Esophagus mucosa (tissue), 1 donor: ENCODE measurements at places on chromosomes 5 and 9.

- no peak for ATAC-seq
Observed at GRCh38 chr9:115292584-115293279, 174.8 kb upstream of the TNC start.

DNA sequence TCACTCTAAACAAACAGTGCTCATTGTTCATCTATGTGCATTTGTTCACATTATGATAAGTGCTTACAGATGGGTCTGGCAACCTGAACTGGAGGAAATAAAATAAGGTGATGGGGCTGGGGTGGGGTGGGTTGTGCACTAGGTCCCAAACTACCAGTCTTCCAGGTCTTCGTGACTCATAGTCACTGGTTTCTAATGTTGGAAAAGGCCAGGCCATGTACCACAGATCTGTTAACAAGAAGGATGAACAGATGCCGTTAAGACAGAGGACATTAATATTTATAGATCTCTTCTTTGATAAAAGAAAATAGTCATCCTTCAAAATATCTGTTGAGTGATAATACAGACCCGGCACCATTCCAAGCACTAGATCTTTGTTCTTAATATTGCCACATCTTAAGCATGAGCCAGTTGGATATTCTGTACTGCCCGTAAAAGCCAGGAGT is 71.4 kb upstream of the STARD4 start:
- ATAC-seq, result no peak

DNA sequence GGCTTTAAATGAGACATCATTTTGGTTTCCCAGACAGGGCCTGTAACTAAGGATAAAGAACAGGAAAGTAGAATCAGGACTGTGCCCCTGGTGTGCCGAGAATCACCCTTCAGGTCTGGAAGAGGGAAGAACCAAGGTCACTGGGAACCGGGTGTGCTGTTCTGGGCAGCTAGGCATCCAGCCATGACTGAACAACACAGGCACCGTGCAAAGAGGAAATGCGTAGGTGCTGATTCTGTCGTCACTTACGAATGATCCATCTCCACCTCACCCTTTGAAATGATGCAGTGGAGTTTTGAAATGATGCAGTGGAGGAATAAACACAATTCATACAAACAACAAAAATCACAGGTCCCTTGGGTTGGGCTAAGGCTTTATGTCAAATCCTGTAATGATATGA is 64.4 kb downstream of the MAP1B start:
- no peak for ATAC-seq

- ATAC-seq, result no peak
Observed at GRCh38 chr9:118446943-118447639, 742.9 kb downstream of the TLR4 start.

GRCh38 chr5:142110046-142110531 is 1.5 kb downstream of the NDFIP1 start:
- no peak for ATAC-seq

DNA sequence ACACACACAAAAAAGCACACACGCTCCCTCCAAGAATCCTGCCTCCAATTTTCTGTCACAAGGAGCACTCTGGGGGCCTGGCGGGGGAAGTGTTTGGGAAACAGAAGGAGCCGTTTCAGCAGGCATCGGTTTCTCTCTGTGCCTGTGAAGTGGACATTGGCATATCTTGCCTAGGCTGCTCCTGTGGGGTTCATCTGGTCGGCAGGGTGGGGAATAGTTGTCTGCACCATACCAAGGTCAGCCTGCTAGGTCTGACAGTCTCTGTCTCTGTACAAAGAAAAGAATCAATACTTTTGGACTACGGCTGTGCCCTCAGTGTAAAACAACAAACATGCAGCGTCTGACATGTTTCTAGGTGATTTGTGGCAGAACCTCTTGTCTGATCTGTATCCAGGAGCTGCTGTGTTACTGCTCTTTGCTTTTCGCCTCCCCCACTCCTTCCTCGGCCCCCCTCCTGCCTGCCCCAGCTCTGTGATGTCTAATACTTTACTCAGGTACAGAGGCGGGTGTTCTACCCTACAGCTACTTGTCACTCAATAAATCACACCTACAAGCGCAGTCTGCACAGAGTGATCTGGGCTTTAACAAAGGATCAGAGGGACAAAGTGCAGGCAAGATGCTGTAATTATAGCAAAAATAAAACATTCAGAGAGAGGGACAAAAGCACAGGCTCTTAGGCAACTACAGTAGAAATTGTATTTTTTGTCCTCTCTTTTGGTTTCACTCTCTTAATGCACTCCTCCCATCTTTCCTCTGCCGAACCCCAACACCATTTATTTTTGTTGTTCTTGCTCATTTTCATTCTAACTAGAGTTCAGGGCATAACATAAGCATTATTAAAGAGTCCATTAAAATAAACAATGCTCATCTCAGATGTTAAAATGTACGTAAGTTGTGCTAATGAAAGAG is 216.7 kb downstream of the BNC2 start:
- no peak for ATAC-seq

GRCh38 chr5:1783216-1783554 is 16.5 kb downstream of the MRPL36 start:
- no peak for ATAC-seq

DNA sequence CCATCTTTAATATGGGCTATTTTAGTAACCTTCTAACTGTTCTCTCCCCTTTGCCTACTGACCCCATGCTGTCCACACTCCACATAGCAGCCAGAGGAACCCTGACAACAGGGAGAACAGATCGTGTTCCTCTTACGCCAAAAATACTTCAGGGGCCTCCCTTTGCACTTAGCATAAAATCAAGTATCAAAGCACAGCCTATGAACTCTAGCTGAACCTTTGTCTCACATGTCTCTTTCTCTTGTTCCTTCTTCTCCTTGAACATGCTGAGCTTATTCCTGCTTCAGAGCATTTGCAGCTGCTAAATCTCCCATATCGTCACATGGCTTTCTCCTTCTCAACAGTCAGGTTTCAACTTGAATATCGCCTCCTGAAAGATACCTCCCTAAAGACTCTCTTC is 698.8 kb upstream of the C9orf72 start:
- ATAC-seq, result no peak
